A172 (cell line): ENCODE measurements at places on chromosomes 4 and X. TPM values are rescaled to one million over a fixed set of nuclear protein-coding genes. Genes with fewer than 3 reads are reported as not detected.

SHISA3 gene
- total RNA-seq = 3.1 and 3.9 TPM in 2 replicates

STIM2 gene
- total RNA-seq = 10.0 and 12.4 TPM in 2 replicates

PRICKLE3 gene
- 2.8 and 2.9 TPM in 2 replicates for total RNA-seq

DNA sequence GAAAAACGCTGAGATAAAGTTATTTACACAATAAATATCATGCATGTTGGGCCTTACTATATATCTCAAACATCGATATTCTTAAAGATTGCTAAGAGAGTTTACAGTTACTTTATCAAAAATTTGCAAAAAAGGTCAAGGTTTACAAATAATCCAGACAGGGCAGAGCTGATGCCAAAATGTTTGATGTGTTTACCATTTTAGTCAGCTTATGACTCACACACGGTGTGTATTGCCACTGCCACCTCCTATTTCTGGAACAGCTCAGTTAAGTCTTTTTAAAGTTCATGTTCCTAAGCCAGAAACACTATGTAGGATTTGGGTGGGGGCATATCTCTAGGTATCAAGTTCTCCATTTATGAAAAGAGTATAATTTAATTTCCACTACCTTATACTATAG is 580.6 kb downstream of the INPP4B start:
- peak; percentile 70 for DNase-seq

FMR1NB gene
- not detected in 2 replicates for total RNA-seq

POF1B gene
- not detected in 2 replicates for total RNA-seq

- DNase-seq = no peak
Observed at GRCh38 chr4:777520-778262, 48.2 kb downstream of the CPLX1 start.
